ENCODE measurements at places on chromosomes 3 and 15.

GRCh38 chr15:43795997-43796396 is 3.9 kb downstream of the SERF2 start:
- DNase-seq, result no peak

- no peak for DNase-seq
Observed at GRCh38 chr3:143613226-143613625, 235.0 kb downstream of the SLC9A9 start.

DNA sequence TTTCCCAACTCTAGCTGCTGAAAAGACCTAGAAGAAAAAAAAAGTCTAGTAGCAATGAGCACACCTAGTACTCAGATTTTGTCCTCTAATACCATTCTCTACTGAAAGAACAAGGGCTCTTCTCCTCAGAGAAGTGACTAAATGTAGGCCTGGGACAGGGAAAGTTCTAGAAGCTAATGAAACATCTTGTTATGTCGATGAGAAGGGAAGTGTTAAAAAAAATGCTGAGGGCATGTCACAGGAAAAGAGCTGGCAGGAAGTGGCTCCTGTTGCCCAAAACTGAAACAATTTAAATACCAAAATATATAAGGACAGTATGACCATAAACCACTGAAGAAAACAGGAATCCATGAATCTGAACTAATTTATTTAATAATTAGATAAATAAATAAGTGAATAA is 581.4 kb upstream of the TBL1XR1 start:
- DNase-seq, result no peak

DNA sequence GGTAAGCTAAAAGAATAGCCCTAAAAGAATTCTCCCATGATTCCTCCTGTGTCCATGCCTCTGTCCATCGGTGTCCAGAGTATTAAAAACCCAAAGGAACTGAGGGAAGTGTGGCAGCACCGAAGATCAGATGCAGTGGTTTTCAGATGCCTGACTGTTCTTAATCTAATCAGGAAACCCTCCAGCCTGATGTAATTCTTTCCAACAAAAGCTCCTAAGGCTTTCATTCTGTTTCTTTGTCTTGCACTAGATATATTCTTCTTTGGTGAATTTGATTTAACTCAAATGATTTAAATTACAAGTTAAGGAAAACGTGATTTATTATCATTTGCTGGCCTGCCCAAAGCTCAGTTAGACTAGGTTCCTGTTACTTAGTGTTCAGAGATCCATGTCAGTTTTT is 71.2 kb downstream of the ARHGAP31 start:
- no peak for DNase-seq

DNA sequence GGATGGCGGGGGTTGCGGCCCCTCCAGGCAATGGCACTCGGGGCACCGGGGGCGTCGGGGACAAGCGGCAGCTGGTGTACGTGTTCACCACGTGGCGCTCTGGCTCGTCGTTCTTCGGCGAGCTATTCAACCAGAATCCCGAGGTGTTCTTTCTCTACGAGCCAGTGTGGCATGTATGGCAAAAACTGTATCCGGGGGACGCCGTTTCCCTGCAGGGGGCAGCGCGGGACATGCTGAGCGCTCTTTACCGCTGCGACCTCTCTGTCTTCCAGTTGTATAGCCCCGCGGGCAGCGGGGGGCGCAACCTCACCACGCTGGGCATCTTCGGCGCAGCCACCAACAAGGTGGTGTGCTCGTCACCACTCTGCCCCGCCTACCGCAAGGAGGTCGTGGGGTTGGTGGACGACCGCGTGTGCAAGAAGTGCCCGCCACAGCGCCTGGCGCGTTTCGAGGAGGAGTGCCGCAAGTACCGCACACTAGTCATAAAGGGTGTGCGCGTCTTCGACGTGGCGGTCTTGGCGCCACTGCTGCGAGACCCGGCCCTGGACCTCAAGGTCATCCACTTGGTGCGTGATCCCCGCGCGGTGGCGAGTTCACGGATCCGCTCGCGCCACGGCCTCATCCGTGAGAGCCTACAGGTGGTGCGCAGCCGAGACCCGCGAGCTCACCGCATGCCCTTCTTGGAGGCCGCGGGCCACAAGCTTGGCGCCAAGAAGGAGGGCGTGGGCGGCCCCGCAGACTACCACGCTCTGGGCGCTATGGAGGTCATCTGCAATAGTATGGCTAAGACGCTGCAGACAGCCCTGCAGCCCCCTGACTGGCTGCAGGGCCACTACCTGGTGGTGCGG is 1.9 kb downstream of the CHST2 start:
- no peak for DNase-seq

DNA sequence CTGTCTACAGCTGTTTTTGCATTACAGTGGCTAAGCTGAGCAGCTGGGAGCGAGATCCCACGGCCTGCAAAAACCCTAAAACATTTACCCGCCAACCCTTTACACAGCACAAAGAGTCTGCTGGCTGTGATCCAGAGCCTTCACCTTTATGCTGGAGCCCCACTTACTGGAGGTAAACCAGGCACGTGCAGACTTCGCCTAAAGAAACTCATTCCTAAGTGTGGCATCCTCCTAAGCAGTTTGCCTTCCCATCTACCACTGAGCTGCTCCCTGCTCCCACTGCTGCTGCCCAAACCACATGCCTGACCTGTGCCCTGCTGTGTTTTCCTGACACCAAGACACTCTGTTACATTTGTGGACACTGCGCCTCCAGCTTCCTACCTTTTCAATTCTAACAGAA is 53.0 kb downstream of the CHSY1 start:
- DNase-seq, result no peak

GRCh38 chr3:134823679-134824078 is 28.6 kb downstream of the EPHB1 start:
- no peak for DNase-seq

- DNase-seq, result no peak
Observed at GRCh38 chr3:169430707-169431404, 232.7 kb downstream of the MECOM start.

DNA sequence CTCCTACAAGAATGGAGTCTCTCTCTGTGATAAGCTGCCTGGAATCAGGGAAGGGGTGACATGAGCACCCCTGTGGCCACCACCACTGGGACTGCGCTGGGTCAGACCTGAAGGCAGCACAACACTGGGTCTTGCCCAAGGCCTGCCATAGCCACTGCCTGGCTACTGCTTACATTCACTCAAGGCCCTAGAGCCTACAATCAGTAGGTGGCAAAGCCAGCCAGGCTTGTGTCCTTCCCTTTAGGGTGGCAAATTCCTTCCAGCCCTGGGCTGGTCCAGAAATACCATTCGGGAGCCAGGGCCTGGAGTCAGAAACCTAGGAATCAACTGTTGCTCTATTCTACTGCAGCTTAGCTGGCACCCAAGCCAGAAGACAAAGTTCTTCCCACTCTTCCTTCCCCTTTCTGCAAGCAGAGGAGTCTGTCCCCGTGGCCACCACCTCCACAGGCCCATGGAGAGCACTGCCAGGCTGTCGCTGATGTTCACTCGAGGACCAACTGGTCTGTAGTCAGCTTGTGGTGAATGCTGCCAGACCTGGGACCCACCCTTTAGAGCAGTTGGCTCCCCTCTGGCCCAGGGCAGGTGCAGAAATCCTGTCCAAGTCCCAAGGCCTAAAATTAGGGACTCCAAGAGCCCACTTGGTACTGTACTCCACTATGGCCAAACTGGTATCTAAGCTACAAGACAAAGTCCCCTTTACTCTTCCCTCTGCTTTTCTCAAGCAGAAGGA is 307.4 kb downstream of the THSD4 start:
- DNase-seq, result no peak

GRCh38 chr3:22714749-22715148 is 488.4 kb upstream of the UBE2E2 start:
- no peak for DNase-seq

GRCh38 chr3:24145981-24146822 is 201.1 kb downstream of the NR1D2 start:
- DNase-seq, result no peak
